Stimulated activated memory B cell treated with anti-CD40 and anti-IgM and Interleukin-4, amounts not matched to agents 10 μg/mL and 1 μg/mL and 100 μg/mL, for 72 hours (primary cell): ENCODE measurements at places on chromosomes 3 and 15.
A peak's percentile ranks its signal among the peaks of the same experiment; 100 is the strongest.

GRCh38 chr3:24476871-24477656, 17.6 kb downstream of the THRB start:
- no peak for ATAC-seq

- no peak for ATAC-seq
Measured at GRCh38 chr15:40630313-40630712, 36.3 kb downstream of the KNL1 start.

DNA sequence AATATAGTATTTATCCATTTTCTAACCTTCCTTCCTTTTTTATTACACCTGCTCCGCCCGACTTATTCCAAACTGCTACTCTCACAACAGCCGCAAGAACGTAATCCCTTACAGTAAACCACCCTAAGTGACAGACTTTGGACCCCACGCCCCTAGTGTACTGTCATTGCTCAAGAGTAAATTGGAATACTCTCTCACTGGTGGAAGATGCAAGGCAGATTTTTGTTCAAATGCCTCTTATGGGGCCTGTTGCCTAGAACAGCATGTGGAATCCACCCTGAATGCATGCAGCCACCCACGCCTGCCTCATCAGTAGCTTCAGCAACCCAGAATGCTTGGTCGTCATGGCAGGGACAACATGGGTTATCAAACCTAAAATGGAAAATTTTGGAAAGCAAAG, 226.2 kb upstream of the ST8SIA2 start:
- ATAC-seq: no peak

GRCh38 chr3:17811646-17812045, 69.2 kb upstream of the TBC1D5 start:
- no peak for ATAC-seq

DNA sequence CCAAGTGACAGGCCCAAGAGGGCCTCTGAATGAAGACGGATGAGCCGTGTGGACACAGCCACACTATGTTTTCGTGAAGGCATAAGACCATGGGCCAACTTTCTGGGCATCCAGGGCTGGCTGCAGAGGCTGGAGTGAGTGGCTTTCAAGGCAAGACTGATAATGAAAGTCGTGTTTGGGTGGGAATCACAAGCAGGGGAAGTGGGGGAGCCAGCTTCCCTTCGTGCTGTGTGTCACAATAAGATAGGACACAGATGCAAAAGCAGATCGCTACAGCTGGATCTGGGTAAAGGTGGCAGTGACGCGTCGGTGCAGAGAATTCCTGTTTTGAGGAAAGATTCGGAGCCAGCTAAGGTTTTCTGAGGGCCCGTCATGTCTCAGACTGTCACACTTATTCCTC, 309.8 kb upstream of the CTDSPL start:
- no peak for ATAC-seq

GRCh38 chr3:29544701-29545363, 264.0 kb downstream of the RBMS3 start:
- ATAC-seq: no peak

GRCh38 chr3:21694506-21694905, 56.5 kb downstream of the ZNF385D start:
- no peak for ATAC-seq

DNA sequence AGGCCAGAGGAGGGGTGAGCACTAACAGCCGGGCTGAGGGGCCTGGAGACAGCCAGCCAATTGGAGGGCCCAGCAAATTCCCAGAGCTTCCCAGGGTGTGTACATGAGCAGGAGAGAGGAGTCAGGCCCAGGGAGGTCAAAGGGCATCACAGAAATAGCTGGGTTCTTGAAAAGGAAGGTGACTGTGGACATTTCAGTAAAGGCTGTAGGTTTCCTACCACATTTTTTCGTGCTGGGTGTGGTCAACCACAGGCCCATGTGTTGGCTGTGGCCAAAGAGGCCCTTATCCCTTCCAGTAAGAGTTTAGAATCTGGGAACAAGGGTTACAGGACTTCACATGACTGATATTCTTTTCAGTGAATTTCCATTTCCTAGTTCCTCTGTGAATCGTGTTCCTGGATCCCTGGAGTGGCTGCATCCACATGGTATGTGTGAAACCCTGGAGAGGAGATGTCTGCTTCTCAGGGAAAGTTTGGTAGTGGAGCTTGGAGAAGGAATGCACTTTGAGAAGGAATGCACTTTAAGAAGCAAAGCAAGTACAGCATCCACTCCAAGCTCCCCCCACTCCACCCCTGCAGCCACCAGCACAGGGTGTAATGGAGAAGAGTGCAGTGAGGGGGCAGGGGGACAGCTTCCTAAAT, 73.2 kb upstream of the HEG1 start:
- no peak for ATAC-seq

- ATAC-seq: no peak
Measured at GRCh38 chr3:16893618-16894200, 9.0 kb downstream of the PLCL2 start.

DNA sequence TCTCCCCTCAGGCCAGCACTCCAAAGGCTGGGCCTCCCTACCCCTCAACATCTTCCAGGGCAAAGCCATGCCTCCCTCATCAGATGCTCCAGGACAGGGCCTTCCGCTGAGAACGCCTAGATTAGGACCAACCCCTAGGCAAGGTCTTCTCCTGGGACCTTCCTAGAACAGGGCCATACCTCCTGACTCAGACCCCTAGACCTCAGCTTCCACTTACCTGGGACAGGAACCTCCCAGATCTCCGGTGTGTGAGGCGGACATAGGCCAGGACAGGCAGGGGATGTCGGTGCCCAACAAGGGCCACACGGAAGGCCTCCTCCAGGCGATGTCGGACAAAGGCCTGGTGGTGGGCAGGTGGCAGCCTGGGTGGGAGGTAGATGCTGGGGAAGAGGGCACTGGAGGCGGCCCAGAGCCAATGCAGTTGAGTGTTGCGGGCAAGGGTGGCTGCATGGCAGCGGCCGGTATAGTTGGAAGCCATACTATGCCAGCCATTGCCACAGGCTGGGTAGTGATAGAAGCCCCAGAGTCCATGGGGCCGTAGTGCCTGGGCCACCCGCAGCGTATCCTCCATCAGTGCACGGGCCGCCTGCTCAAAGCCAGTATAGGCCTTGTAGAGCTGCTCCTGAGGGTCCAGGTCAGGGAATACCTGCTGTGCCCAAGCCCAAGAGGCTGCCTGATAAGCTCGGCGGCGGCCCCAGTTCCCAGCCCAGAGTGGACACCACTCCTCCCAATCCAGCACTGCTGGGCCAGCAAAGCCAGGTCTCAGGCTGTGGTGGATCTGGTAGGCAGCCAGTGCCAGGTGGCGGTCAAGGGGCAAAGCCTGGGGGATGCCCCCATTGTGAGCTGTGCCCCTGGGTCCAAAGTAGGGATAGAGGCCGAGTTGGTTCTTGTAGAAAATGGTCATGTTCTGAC, 2.5 kb upstream of the IFRD2 start:
- no peak for ATAC-seq

- ATAC-seq: no peak
Measured at GRCh38 chr15:70031713-70032112, 66.0 kb downstream of the TLE3 start.

DNA sequence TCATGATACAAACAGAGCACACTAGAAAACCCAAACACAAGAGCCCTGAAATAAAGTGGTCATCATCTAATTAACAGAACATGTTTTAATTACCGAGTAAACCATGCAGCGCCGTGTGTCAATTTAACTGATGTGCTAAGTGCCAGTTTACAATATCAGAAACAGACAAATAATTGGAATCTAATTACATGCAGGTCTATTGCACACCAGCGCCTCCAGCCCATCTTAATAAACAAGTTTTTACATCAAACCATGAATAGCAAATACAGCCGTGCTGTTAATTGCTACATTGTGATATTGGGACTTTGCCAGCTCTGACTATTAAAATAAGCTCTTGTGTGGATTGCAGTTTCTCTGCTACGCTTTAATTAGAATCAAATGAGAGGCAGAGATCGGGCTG, 510.2 kb upstream of the MDFIC2 start:
- no peak for ATAC-seq

GRCh38 chr15:48292458-48292857, 38.8 kb upstream of the DUT start:
- ATAC-seq: peak; percentile 48

GRCh38 chr3:134249935-134250716, 533 bp downstream of the RYK start:
- ATAC-seq: peak; percentile 79

- ATAC-seq: no peak
Measured at GRCh38 chr3:32934150-32934742, 17.2 kb upstream of the CCR4 start.

- ATAC-seq: no peak
Measured at GRCh38 chr15:34893967-34894366, 75.6 kb downstream of the AQR start.

GRCh38 chr3:146166415-146166821, 5.4 kb upstream of the PLOD2 start:
- no peak for ATAC-seq

- no peak for ATAC-seq
Measured at GRCh38 chr3:13896473-13897154, 16.7 kb upstream of the WNT7A start.

DNA sequence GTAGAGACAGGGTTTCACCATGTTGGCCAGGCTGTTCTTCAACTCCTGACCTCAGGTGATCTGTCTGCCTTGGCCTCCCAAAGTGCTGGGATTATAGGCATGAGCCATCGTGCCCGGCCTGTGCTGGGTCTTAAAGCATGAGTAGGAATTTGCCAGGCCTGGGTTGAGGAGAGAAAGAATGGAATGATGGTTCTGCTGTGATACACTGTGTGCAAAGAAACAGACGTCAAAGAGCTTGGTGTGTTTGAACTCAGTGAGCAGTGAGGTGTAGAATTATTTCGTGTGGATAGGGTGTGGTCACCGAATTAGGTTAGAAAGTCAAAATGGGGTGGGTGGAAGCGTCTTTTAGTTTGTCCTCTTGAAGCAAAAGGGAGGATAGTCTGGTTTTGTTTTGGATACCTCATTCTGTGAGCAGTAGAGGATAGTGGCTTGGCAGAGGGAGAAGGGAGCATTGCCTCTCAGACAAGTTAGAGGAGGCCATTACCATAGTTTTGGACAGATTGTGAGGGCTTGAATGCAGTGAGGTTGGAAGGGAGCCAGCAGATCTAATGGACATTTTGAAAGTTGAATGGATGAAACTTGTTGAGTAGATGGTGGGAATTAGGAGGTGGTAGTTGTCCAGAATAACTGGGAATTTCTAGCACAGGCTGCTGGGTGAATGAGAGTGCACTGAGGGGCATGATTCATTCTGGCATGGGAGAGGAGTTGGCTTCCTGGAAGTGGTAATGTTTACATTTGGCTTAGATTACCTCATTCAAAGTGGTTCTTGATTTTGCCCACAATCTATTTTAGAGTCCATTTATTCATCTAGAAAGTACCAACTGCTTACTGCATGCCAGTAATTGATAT, 27.2 kb downstream of the AKAP13 start:
- peak; percentile 78 for ATAC-seq
